Natural killer cell treated with Interleukin-12 subunit alpha and Interleukin-12 subunit beta and Interleukin-15 and Interleukin-18, amount 100 ng/mL, for 72 hours (primary cell): ENCODE measurements at places on chromosomes 16 and 17.

GRCh38 chr17:63841350-63842172, 924 bp downstream of the SMARCD2 start:
- DNase-seq = no peak

DNA sequence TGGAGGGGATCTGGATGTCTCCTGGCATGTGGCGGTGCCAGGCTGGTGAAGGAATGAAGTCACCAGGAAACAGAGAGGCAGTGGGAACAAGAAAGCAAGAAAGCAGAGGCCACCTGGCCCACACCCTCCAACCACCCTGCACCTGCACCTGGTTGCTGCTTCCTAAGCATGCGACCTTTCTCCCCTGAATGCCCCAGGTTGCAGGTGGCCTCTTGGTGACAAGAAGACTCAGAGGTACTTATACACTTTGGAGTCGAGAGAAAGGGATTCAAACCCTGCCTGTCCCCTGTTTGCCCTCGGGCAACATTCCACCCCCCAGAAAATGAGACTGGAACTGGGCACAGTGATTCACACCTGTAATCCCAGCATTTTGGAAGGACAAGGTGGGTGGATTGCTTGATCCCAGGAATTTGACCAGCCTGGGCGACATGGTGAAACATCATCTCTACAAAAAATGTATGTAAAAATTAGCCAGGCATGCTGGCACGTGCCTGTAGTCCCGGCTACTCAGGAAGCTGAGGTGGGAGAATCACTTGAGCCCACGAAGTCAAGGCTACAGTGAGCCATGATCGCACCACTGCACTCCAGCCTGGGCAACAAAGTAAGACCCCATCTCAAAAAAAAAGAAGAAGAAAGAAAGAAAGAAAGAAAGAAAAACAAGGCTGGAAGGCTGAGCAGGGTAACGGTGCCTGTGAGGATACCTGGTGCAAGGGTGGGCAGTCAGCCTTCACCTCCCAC, 34.6 kb upstream of the TNRC6C start:
- no peak for DNase-seq

DNA sequence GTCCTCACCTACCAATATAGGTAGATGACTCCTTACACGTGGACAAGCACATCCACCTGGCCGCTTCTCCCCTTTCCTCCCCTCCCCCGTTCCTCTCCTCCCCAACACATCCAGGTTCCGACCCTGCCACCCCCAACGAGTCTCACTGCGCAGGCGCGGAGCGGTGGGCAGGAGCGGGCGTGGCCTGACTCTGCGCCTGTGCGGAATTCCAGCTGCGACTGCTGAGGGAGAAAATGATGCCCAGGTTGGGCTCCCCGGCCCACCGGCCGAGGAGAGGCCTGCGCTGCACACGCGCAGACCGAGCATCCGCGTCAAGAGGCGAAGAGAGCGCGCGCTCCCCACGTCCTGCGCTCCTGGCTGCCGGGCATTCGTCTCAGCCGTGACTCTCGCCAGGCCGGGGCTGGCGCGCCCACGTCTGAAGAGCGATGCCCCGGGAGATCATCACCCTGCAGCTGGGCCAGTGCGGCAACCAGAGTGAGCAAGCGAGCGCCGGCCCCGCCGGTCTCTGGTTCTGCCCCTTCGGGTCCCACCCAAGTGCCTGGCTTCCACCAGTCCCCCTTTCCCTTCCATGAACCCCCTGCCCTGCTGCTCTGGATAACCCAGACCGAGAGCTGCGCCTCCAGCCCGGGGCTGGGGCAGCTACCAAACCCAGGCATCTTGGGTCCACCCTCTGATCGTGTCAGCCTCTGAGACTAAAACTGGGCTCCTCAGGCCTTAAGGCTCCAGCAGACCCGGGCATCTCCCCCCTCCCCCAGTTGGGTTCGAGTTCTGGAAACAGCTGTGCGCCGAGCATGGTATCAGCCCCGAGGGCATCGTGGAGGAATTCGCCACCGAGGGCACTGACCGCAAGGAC, at the start of gene TUBG2:
TUBG2 (plus strand) TSS at position 206 of the 853 bp plus-strand sequence; CDS start at position 426, 220 bp downstream.
- peak; percentile 79 for DNase-seq

DNA sequence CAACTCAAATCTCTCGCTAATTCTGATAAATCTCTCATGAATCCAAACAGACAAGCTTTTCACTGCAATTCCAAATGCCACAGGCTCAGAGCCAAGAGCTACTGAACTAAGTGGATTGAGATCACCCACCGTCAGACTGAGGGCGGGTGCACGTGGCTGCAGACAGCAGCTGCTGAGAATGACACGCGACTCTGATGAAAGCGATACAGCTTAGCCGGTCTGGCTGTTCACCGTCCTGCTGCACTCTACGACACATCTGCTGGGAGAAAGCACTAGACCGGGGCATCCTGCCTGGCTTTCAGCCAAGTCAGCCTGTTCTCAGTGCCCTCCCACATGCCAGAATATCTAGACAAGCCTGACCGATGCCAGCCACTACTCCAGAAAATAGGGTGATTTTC, 42.6 kb downstream of the KLHDC4 start:
- DNase-seq = peak; percentile 62

DNA sequence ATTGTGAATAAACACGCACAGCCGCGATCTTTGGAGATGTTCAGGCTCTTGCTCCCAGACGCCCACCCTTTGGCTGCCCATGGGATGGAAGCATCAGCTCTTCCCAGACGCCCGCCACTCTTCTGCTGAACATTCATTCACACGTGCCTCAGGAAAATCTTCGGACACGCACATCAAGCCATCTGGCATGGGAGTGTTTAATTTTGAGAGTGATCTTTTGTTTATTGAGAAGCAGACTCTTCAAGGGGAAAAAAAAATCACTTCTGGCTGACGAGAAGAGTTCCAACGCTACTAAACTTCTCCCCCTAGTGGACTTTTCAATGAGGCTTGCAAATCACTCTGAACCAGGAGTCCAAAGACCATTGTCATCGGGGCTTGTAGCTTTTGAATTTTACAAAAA, 62.0 kb upstream of the NUDT7 start:
- no peak for DNase-seq
